Hindlimb muscle (tissue), 1 donor: ENCODE measurements at places on chromosomes 2 and 18.
A peak's percentile ranks its signal among the peaks of the same experiment; 100 is the strongest.

GRCh38 chr2:100272841-100273329, 49.4 kb downstream of the LONRF2 start:
- DNase-seq: peak; percentile 82

DNA sequence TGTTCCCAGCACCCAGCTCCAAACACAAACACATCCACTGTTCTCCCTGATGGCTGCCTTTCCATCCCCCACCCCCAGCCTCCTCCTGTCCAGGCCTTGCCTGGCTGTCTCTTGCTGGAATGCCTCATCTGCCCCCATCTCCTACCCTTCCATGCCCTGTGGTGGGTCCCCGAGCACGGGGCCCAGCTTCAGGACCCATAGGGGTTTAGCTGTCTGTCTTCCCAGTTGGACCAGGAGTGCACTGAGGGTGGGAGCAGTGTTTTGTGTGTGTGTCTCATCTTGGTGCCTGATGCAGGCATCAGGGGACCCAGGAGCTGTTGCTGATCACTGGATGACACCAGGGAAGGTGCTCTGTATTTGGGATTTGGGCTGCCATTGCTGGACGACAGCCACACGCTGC, 34.5 kb downstream of the GLI2 start:
- DNase-seq: no peak

GRCh38 chr2:37232131-37232933, 874 bp downstream of the NDUFAF7 start:
- DNase-seq: peak; percentile 13

DNA sequence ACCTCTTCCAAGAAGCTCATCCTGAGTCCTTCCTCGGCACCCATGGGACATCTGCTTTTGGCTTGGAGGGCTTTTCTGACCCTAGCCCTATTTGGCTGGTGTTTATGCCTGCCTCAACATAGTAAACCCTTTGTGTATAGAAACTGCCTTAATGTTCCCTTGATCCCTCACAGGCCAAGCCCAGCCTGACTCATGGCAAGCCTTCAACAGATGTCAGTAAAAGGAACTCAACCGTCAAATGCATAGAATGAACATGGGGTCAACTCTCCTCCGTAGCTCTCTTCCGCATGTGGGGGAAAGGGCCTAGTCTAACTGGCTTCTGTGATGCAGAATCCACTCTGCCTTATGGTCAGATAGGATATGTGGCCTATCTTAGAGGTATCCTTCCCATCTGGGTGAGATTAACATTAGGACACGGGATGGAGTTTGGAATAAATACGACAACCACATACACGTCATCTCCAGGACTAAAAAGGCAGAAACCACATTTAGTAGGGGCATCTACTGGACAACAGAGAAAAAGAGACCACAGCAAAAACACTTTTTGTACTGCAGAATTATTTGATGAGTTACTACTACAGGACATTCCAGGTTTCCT, 2.5 kb upstream of the NPAS2 start:
- DNase-seq: no peak

- no peak for DNase-seq
These were observed 141.0 kb downstream of the MAP2 start for GRCh38 chr2:209564816-209565215.

DNA sequence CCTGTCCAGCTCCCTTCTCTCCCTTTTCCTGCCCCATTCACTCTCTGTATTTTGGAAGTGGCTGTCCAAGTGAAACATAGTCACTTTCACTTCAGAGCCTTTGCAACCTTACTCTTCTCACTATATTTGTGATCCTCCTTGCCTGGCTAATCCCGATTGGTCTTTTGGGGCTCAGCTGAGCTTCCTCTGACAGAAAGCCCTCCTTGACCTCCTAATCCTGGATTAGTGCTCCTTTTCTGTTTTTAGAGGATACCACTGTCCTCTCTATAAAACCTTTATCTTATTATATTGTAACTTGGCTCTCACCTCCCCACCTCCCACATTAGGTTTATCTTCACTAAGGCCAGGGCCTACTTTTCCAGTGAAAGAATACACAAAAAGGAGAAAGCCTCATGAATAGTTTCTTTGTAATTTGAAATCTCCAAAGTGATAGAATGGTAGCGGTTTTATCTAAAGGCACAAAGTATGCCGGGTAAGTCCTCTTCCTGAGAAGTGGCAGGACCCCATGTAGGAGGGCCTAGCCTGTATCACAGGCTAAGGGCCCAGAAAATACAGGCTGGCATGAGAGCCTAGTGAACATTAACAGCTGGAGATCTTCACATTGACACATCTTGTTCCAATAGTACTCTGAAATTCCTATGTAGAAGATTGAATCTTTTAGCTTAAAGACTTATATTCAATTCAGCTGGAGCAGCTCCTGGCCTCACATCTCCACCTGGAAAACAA, 83.1 kb upstream of the GAREM1 start:
- no peak for DNase-seq

DNA sequence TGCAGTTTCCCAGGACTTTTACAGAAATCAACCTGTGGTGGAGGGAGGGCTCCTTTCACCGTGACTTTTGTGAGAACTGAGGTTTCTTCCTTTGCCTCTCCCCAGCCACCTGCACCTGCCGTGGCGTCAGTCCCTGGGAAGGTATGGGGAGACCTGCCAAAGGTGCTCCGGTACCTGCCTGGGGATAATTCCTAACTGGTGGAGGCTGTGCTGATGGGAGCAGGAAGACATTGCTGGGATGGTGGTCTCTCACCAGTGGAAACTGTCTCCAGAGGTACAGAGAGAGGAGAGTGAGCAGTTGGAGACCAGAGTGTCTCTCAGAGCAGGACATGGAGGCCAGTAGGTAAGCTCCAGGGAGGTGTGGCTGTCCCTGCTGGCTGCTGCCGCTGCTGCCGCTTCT, 52.6 kb downstream of the CIB4 start:
- DNase-seq: no peak

DNA sequence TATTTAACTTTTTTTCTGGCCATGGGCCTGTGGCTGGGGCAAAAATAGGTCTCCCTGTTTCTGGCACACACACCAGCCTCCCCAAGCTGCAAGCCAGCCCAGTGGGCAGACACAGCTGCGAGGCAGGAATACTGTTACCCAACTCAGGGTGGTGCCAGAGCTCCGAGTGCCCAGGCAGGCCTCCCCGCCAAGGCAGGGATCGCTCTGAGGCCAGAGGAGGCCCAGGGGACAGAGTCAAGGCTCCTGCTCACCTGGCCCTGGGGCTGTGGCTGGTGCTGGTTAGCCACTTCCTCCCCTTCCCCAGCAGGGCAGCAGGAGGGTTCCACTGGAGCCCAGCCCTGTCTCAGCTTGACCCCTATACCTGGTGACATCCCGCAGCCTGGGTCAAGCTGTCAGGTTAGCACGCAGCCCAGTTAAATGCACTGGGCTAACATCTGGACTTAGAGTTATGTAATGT, 67.1 kb upstream of the EPAS1 start:
- DNase-seq: no peak

- no peak for DNase-seq
These were observed 1.7 kb downstream of the CFAP221 start for GRCh38 chr2:119545754-119546446.

DNA sequence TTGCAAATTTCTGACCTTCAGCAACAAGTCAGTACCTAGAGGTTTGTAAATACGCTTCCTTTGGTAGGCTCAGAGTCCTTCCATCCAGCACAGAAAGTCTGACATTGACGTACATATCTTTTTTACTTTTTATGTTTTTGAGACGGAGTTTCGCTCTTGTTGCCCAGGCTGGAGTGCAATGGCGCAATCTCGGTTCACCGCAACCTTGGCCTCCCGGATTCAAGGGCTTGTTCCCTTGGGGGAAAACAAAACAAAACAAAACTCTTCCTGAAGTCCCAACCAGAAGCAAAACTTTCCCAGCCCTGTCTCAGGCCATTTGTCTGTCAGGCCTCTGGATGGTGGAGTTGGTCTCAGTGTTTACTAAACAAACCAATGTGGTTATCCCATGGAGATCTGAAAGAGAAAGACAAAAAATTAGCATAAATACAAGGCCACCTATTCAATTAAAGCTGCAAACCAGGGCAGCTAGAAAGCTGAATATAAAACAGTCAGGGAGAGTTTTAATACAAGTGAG, 29.6 kb upstream of the ATL2 start:
- no peak for DNase-seq

DNA sequence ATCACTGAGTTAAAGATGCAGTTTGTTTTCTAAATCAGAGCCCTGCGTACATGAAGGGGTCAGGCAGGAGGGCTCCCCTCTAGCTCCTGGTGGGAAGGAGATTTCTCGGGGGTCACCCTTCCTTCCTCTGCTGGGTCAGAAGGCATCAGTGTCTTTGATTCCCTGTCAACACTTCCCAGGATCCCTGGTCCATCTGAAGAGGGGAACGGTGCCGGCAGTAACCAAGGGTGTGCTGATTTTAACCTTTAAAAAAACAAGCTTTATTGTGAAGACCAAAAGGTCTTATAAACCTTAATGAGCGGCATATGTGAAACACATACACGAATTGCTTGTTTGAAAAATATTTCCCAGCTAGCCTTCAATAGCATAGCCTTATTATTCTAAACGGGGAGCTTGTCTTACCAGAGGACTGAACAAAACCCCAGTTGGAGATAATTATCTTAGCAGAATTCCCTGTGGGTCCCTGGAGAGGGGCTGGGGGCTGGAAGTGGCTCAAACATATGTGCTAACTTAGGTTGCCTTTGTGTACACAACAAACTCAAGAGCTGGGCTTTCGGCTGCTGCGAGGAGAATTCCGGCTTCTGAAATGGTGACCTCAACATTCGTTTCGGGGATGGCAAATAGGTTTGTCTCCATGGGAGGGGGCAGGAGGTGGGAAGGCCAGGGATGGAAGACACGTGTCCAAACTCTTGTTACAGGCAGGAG, 114.9 kb upstream of the MYCN start:
- no peak for DNase-seq

- no peak for DNase-seq
These were observed 195.0 kb downstream of the CCDC102B start for GRCh38 chr18:68992719-68993482.

DNA sequence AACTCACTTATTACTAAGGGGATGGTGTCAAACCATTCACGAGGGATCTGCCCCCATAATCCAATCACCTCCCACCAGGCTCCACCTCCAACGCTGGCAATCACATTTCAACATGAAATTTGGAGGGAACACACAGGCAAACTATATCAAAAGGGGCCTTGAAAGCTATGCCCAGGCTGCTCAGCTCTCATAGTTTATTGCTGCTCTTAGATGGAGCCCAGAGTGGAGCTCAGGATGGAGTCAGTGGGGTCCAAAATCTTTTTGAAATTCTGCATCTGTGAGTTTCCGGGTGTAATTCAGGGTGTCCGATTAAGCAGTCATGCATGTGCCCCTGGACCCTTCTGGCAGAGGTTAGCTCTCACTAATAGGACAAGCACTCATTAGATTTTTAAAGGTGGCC, 24.3 kb downstream of the RHOB start:
- no peak for DNase-seq

- no peak for DNase-seq
These were observed 313.5 kb upstream of the SLC39A10 start for GRCh38 chr2:195343540-195343939.

DNA sequence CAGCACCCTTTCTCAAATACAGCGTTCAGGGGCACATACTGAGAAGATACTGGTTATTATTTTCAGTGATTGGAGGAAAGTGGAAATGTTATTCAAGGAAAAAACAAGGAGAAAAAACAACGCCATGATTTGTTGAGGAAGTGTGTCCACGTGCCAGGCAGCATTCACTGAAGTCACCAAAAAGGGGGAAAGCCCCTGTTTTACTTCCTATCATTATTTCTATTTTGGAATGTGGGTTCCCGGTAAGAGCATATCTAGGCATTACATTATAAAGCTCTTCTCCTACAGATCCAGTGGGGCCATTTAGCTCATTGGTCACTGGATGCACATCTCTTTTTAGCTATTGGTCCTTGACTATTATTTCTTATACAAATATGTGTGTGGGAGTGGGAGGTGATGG, 518.7 kb downstream of the TXNL1 start:
- DNase-seq: no peak

DNA sequence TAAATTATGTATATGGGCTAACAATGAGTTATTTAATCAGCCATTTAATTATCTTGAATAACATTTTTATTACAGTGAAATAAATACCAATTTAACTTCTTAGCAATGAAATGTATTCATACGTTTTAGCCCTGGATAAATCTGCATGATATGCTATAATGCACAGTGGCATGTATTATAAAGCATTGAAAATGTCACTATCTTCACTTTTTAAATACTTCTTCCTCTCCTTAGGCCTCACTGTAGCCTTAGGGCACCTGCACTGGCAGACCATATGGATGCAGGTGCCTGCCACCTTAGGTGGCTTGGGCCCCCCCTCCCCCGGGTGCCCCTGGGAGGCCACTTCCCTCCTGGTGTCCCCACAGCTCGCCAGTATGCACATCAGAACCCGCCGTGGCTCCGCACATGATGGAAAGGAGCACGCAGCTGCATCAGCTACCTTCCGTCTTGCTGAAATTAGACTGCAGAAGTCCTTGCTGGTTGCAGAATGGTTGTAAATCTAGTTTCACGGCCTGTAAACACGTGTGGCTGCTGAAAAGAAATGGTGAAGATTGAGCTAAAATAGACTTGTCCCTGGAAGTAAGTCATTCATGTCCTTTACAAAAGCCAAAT, 56.7 kb downstream of the ADI1 start:
- no peak for DNase-seq

DNA sequence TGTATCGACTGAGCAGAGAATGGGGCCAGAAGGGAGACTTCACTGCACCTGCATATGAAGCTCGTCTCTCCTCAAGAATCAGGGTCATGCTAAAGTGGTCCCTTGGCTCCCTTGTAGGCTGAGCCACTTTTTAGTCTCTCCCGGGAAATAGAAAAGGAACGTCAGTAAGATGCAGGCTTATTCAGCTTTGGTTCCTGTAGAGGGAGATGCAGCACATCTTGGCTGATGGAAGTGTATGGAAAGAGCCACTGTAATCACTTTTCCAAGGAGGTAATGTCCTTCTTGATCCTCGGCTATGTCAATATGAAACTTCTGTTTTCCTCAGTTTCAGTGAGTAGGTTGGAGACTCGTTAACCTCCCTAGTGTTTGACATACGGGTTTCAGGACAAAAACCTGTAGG, 235.2 kb downstream of the GCA start:
- DNase-seq: no peak

- no peak for DNase-seq
These were observed 156.3 kb downstream of the CABLES1 start for GRCh38 chr18:23291456-23292205.

GRCh38 chr2:228845162-228845925, 425.7 kb downstream of the PID1 start:
- DNase-seq: no peak

DNA sequence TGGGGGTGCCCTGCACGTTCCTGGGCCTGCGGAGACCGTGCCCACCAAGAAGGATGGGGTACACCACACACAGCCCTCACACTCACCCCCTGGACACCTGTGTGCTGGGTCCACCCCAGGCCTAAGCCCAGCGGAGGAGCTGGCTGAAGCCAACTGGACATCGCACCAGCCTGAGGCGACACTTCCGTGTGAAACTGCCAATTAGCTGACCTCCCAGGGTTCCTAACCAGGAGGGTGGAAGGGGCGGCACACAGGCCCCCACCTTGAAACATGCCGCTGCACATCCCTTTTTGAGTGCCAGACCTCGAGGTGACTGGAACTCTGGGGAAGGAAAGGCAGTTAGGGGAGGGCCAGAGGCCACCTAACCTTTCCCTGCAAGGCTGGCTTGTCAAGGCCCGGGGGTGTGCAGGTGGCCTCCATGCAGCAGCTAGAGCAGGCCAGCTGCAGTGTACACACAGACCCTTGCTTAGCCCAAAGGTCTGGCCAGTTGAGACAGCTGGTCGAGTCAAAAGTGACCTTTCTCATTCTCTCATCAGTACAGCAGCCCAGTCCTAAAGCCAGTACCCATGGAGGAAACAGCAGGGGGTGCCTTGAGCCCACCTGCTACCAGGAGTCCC, 4.5 kb downstream of the STK25 start:
- no peak for DNase-seq

GRCh38 chr2:160570376-160570775, 76.8 kb upstream of the RBMS1 start:
- DNase-seq: no peak
